ENCODE measurements at places on chromosomes 1 and 21.

GRCh38 chr1:11838349-11839272 lies 9.0 kb downstream of the NPPA start:
- no peak for DNase-seq

GRCh38 chr21:43021191-43021590 lies 46.8 kb downstream of the PKNOX1 start:
- no peak for DNase-seq

GRCh38 chr1:23558872-23559135 lies 497 bp downstream of the ID3 start:
- no peak for DNase-seq

DNA sequence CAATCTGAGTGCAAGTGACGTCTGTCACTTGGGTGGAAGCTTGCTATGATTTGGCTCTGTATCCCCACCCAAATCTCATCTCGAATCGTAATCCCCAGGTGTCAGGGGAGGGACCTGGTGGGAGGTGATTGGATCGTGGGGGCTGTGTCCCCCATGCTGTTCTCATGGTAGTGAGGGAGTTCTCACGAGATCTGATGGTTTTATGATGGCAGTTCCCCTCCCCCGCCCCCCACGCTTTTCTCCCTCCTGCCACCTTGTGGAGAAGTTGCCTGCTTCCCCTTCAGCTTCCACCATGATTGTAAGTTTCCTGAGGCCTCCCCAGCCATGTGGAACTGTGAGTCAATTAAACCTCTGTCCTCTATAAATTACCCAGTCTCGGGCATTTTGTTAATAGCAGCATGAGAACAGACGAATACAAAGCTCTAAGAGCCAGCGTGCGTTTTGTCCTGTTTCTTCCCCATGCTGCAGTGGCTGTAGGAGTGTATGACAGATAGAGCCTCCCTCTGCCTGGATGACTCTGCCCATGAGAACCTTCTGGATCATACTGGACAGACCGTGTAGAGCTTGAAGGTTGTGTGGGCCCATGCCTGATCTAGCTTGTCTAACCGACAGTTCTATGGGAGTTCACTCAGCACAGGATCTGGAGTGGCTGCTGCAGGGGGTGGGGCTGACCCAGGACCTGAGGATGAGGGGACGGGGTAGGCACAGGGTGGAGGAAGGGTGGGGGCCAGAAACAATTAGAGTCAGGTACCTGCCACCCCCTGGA lies 139.7 kb upstream of the ERRFI1 start:
- no peak for DNase-seq

GRCh38 chr1:186456729-186457255 lies 4.1 kb downstream of the PDC start:
- DNase-seq, result no peak

DNA sequence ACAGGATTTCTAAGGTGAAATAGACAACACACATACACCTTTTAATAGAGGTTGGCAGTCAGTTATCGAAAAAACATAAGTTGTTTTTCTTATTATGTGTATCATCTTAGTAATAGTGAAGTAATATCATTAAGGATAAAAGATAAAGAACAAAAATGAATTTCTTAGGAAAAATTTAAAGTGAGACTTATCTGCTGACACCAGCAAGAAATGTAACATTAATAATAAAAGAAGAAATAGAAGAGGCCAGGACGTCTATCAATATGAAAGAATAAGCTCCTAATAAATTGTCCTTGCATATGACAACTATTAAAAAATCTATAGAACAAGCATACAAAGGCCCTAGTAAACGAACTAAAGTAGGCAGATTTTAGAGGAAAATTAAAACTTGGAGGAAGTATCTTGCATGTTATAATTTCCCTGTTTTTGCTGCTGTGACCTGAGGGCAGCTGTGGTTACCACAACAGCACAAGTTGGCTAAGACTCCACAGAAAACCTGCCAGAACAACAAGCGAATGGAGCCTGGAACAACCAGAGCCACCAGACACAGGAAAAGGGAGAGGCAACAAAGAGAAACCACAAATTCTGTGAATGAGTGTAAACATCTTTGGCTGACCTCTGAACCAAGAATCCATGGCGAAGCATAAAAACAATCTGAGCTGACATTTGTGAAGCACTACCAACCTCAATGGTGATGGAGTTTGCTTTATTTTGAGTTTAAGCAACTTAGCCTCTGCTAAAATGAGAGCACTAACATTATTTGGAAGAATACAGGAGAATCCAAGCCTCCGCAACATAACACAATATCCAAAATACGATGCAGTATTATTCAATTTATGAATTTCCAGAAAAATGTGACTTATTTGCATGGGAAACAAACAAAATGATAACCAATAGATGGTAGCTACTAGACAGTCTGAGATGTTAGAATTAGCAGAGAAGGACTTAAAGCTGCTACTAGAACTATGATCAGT lies 207.5 kb downstream of the KCNT2 start:
- peak; percentile 48 for DNase-seq

DNA sequence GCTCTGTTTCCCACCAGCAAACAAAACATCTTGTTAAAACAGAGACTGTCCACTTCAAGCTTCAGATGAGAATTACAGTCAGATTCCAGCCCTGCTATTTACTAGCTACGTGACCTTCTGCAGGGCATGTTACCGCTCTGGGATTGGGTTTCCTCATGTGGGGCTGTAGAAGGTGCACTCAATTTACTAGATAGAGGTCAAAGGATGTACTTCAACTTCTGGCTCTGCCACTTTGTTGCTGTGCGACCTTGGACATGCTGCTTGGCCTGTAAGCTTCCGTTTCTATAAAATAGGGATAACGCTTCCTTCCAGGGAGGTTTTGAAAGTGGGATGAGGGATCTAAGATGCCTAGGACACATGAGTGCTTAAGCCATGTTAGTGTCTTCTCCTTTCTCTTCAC lies 46.0 kb upstream of the LRIG2 start:
- DNase-seq, result no peak

DNA sequence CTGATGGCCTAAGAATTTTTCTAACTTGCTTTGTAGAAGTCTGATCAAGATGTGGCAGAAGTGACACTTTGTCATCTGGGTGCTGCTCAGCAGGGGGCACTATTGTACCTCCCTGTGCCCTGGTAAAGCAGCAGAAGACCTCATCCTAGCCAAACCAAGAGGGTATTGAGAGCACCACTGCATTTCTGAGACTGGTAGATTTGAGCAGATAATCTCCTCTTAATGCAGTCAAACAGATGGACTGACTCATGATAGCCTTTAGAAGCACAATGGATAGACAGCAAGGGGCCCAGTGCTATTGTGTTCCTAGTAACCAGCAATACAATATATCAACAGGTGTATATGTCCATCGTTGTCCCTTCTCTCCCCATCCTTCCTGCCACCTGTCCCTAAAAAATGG lies 5.7 kb downstream of the TPM3 start:
- peak; percentile 45 for DNase-seq

DNA sequence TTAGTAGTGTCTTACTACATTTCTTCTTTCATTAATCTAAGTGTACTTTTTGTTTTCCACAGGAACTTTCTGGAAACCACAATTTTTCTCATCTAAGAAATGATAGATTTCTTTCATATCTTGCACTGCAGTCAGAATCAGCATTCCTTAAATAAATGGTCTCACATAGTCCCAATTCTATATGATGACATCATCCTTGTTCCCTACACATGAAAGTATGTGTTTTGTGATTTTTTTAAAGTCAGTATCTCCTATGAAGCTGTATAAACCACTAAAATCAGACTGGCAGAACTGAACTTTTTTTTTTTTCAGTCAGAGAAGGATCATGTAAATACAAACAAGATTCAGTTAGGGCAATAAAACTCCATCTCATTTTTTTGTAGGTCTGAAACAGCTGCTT lies 742.6 kb upstream of the CXADR start:
- DNase-seq, result no peak

GRCh38 chr1:154611150-154611862 lies 3.3 kb upstream of the ADAR start:
- no peak for DNase-seq

GRCh38 chr1:172359491-172359999 lies 60.9 kb upstream of the C1orf105 start:
- no peak for DNase-seq

GRCh38 chr1:223810586-223810985 lies 35.2 kb downstream of the TP53BP2 start:
- no peak for DNase-seq

DNA sequence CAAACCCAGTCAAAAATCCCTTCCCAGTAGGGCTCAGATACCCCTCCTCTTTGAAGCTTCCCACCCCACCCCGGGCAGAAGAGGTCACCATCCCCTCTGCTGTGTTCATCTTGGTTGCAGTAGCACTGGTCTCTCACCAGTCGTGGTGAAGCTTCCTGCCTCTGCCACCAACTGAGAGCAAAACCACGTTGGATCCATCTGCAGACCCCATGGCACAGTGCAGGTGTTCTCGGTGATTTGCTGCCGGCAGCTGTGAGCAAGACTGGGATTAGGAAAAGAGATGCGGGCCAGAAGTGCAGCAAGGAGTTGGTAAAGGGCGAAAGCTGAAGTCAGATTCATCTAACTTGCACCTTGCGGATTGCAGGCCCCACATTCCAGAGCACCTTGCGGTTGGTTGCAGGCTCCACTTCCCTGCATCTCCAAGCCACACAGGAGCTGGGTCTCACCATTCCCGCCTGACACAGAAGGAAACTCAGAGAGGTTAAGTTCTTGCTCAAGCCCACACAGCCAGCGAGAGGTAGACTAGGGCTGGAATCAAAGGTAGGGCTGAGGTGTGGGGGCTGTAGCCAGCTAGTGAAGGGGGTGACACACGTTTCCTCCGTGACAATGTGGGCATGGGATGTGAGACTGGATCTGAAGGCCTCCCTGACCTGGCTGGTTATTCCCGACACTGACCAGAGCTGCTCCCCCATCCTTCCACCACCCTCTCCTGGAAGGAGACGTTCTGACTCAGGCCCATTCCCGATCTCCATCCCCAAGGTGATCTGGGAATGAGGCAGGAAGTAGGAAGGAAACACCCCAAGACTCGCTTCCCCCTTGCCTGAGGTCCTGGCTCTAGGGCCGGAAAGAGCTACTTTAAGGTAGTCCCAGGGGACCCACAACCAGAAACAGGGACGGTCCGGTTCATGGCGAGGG lies 3.3 kb upstream of the FAM110D start:
- DNase-seq, result no peak
